Stimulated activated effector memory CD8-positive, alpha-beta T cell treated with anti-CD3 and anti-CD28 coated beads, Interleukin-12 subunit alpha, Interleukin-12 subunit beta, amount 100 ng/mL, for 72 hours (primary cell): ENCODE measurements at places on chromosomes 6 and 20.

GRCh38 chr6:99790679-99791078 lies 184.0 kb downstream of the PRDM13 start:
- DNase-seq: no peak

DNA sequence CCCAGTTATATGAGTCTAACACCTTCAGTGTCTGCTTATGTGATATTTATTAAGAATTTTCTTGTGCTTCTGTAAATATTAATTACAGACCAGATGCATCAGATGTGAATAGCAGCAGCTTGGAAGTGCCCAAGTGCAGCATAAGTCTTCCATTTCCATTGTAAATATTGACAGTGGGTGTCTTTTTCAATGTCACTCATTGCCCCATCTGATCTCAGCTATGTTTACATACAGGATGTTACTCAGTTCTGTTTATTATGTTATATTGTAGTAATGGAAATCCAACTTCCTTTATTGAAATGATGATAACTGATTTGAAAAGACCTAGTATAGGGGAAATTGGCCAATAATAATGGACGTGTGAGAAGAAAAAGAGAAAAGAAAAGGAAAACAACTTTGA lies 296.7 kb downstream of the SAMD5 start:
- no peak for DNase-seq

GRCh38 chr20:48056218-48056617 lies 270.9 kb upstream of the SULF2 start:
- no peak for DNase-seq

DNA sequence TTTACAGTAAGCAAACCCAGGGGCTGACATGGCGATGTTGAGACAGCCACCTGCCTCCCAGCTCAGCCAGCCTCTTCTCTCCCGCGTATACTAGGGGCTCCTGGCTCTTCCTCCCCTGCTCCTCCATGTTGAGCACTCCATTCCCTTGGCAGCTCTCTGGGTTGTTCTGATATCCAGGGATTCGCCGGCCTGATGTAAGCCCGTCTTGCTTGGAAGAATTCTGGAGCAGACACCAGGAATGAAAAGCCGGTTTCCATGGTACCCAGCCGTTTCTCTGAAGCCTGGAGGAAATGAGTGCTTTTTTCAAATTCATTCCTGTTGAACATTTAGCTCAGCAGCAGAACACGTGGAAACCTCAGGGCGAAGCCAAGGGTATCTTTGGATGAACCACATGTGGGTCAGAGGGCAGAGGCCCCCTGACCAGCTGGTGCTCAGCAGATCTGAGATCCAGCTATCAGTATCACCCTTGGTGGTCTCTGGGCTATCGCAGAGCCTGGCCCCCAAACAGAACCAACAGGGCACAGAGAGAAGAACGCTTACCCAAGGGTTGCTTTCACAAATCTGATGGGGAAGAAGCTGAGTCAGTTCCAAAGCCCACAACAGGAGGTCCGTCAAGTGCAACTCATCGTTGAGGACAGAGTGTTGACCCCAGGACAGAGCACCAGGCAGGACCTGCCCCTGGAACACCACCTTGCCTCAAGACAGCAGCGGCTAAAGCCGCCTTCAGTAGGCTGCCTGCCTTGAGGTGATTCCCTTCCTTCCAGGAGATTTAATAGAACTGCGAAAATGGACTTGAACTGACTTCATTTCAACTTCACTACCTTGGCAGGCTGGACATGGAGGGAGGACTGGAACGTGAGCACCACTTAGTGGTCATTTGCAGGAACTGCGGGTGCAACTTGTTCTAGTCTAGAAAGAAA lies 96.1 kb upstream of the RIN2 start:
- peak; percentile 7 for DNase-seq

- DNase-seq: no peak
These were observed 450.0 kb downstream of the HAO1 start for GRCh38 chr20:7490288-7490687.

GRCh38 chr6:5767471-5767870 lies 239.3 kb downstream of the NRN1 start:
- no peak for DNase-seq

GRCh38 chr6:77502981-77503380 lies 39.7 kb upstream of the HTR1B start:
- DNase-seq: no peak

DNA sequence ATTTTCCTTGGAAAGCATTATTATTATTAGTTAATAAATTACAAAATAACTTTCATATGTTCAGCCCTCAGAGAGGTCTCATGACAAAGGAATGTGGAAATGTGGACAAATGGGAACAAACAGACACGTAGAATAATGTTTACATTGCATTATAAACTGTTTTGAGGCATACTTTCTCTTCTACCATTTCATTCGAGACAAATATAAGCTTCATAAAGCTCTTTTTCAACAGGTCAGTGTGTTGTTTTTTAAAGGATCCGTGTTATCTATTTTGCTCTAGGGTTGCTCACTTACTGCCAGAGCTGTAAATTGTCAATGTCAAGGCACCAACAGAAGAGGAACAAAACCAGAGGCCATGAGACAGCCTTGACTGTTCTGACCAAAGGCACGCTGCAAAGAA lies 256.8 kb downstream of the PHACTR1 start:
- no peak for DNase-seq

DNA sequence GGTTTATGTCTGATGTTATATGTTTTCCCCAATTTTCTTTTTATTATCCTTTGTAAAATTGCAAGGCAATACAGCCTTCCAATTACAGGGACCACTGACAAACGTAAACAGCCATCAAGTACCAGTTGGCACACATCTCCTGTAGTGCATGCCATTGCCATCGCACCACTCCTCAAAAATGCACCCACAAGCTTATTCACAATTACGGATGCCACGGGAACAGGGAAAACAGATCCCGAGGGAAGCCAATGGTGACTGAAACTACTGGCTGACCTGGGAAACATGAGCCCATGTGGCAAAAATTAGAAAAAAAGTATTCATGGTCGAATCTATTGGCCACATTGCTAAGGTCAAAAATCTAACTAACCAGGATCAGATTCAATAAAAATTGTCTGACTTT lies 395.2 kb downstream of the PAX1 start:
- no peak for DNase-seq

DNA sequence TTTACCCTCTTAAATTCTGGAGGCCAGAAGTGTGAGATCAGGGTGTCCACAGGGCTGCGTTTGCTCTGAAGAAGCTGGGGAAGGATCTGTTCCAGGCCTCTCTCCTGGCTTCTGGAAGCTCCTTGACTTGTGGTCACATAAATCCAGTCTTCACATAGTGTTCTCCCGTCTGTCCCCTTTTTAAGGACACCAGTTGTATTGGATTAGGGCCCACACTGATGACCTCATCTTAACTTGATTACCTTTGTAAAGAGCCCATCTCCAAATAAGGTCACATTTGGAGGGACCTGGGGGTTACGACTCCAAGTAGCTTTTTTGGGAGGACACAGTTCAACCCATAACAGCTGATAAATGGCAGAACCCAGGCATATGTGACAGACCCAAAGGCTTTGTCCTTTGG lies 20.0 kb upstream of the WFDC2 start:
- no peak for DNase-seq

- no peak for DNase-seq
These were observed 55.9 kb upstream of the TRAF3IP2 start for GRCh38 chr6:111661541-111662061.

- no peak for DNase-seq
These were observed 110.4 kb upstream of the ARMC2 start for GRCh38 chr6:108737594-108738546.

DNA sequence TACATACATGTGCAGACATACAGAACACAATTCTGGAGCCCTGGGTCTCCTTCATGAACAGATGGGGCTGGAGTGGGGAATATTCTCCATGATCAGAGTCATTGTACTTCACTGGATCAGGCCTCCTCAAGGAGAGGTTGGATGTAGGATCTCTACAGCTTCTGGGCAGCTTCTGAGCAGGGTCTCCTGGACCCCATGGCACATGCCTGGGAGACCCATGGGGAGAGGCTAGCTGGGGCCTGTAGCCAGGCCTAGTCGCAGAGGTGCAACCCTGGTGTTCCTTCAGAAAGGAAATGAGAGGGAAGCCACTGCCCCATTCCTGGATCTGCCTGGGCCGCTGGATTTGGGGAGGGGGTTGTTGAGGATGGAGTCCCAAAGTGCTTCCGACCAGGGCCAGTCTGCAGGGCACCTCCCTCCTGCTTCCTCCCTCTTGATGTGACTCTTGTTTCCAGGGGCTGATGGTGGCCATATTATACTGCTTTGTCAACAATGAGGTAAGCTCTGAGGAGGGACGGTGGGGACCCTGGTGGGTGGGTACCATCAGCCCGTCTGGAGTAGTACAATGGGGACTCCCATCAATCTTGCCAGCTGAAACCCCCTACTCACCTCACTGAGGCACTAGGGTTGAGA lies 31.8 kb downstream of the GLP1R start:
- peak; percentile 38 for DNase-seq

DNA sequence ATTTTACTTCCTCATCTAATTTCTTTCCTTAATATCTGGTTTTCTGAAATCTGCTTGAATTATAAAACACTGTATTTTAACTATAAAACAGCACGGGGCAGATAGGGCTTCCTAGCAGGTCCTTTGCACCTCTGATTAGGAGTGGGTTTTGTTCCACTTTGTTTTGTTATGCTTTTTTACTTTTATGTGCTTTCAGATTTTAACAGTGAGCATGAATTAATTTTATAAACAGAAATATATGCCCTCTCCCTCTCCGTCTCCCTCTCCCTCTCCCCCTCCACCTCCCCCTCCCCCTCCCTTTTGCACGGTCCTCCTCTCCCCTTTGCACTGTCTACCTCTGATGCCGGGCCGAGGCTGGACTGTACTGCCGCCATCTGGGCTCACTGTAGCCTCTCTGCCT lies 14.3 kb downstream of the GPX6 start:
- DNase-seq: no peak

- no peak for DNase-seq
These were observed 48.2 kb downstream of the GMDS start for GRCh38 chr6:2197177-2197671.

- DNase-seq: no peak
These were observed 342.4 kb upstream of the ARID1B start for GRCh38 chr6:156434795-156435190.

DNA sequence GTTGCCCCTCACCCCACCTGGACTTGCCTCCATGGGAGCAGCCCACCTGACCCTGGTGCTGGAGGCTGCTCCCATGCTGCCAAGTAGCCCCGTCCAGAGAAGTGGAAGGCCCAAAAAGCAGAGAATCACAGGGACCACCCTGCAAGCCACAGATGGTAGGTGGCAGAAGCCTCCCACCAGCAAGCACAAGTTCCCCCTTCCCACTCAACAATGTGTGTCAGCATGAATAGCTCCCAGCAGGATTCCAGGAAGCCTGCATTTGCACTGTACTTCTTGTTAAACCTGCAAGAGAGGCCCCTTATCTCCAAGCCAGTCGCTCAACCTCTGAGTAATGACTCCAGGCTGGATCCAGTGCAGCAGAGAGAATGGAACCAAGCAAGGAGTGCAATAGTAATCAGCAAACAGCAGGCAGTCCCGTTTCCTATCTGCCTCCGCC lies 180.8 kb upstream of the CST7 start:
- DNase-seq: no peak

GRCh38 chr6:139701695-139702094 lies 327.2 kb upstream of the CITED2 start:
- DNase-seq: no peak

GRCh38 chr6:163983679-163984078 lies 569.2 kb downstream of the QKI start:
- DNase-seq: no peak

DNA sequence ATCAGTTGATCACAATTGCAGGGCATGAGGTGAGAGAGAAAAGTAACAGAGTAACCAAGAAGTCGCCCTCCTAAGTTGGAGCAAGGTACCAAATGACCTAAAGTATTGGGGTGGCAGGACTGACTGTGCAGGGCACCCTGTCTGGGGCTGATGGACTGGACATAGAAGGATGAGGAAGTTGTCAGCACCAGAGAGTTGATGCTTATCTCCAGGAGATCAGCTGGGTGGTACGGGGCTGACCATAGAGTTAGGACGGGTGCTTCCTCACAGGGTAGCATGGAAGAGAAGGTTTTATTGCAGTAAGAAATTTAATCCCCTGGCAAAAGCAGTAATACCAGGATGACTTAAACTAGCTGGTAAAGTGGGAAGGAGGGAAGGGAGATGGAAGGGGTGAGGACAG lies 66.7 kb downstream of the TMEM170B start:
- DNase-seq: no peak

DNA sequence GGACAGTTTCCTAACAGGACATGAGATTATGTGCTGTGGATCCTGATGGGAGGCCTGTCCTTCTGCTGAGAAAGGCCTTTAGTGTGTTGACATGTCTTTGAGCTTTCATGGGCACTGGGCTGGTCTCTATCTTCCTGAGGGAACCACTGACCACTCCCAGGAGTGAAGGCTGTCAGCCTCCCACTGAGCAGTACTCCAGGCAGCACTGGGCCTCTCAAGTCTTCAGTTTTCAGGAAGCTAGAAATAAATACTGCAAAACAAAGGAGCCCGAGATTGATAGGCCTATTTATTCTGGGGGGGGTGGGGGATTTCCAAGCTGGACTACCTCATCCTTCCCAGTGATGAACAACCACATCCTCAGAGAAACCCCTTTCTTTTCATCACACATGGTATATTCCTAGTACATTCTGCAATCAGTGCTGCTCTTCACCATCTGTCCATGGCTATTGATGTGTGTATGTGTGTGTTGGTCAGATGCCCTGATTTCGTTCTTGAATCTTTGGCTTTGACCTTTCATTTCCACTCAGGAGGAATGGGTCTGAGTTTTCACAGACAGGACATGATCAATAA lies 180.9 kb upstream of the SPTLC3 start:
- no peak for DNase-seq

DNA sequence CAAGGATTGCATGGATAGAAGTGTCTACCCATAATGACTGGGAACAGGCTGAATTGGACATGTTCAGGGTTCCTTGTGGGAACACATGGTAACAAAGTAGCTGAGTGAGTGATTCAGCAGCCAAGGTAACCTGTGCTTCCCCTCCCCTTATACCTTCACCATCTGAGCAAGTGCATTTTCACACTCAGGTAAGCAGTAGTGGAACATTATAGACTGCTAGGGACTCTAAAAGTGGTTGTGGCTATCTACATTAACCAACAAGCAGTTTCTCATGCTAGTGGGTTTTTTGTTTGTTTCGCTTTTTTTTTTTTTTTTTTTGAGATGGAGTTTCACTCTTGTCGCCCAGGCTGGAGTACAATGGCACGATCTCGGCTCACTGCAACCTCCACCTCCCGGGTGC lies 41.4 kb downstream of the KIZ start:
- no peak for DNase-seq

DNA sequence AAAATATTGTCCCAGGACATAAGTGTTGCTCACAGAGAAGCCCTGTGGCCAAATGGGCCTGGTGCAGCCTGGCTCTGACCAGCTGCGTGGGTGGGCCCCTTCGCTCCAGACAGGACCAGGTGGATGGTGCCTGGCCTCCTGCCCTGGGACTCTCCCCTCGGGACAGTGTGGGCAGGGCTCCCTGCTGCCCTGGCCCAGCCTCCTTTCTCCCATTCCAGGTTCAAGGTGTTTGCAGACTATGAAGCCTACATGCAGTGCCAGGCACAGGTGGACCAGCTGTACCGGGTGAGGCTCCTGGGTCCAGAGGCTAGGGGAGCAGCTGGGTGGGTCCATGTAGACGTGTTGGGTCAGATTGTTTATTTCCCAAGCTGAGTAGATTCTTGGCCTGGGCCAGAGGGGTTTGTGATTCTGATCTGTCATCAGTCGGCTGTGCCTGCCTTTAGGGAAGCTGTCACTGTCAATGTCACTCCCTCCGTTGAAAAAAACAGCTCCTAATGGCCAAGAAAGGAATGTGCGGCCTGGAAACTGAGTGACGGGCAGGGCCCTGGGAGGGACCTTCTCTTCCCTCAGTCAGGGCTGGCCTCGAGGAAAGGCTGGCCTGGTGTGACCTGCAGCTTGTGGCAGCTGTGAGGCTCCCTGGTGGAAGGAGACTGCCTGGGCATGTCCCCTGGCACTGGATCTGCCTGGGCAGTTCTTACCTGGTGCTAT lies 47.7 kb downstream of the PYGB start:
- no peak for DNase-seq
